H1 (cell line): ENCODE measurements at places on chromosomes 5 and 9. TPM values are rescaled to one million over a fixed set of nuclear protein-coding genes. Genes with fewer than 3 reads are reported as not detected.

- no peak for DNase-seq
These were observed 103.7 kb downstream of the ATPSCKMT start for GRCh38 chr5:10145923-10146401.

DNA sequence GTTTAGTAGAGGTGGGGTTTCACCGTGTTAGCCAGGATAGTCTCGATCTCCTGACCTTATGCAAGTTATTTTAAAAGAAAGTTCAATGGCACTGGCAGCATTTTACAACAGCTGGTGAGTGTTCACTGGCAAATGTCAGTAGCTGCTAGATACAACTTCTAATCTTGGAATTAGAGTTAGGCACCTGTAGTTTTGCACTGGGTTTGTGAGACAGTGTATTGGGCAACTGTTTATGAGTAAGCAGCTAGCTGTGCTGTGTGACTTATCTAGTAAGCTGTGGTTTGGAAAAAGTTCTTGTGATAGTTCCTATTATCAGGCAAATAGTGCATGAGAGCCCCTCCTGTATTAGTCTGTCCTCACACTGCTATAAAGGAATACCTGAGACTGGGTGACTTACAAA lies 61.5 kb downstream of the UBE2QL1 start:
- DNase-seq = no peak

GRCh38 chr9:94929369-94929756 lies 202.9 kb downstream of the AOPEP start:
- DNase-seq = no peak

DNA sequence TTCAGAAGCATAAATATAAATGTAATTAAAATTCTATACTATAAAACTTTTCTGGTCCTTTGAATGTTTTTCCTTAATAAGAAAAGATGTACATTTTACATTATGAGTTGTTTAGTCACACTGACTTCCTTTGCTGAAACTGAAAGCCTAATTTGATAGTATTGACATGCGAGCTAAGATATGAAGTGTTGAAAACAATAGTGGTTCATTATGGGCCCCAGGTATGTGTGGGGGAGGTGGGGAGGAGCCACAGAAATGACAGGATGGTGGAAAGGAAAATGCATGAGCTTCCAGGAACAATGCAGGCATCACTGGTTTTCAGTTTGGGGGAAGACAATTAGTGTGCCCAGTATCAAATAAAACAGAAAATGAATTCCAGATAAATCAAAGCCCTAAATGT lies 35.4 kb upstream of the RLN1 start:
- no peak for DNase-seq

DNA sequence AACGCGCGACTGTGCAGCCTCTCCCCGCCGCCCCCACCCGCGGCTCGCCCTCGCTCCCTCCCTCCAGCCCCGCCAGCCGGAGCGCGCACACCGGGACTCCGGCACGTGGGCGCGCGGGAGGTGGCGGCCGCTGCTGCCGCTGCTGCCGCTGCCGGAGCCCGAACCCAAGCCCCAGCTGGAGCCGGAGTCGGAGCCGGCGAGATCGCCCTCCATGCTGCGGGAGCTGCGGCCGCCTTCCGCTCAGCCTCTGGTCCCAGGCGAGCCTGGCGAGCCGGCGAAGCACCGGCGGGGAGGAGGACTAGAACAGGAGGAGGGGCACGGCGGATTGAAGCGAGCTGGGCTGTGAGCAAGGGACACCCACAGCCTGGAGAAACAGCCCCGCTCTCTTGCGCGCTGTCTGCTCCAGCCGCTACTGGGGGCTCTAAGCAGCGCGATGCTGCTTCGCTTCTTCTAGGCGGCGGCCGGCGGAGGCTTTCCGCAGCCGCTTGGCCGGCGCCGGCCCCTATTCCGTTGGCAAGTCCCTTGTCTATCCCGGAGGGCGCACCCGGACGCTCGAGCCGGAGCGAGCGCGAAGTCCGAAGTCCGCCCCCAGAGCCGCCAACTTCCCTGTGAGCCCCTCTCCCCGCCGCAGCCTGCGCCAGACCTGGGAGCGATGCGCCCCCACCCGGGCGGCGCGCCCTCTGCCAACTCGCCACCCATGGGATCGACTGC lies 598.7 kb upstream of the SGCD start:
- DNase-seq = no peak

- no peak for DNase-seq
These were observed 1.5 kb upstream of the SLC23A1 start for GRCh38 chr5:139384591-139385051.

DNA sequence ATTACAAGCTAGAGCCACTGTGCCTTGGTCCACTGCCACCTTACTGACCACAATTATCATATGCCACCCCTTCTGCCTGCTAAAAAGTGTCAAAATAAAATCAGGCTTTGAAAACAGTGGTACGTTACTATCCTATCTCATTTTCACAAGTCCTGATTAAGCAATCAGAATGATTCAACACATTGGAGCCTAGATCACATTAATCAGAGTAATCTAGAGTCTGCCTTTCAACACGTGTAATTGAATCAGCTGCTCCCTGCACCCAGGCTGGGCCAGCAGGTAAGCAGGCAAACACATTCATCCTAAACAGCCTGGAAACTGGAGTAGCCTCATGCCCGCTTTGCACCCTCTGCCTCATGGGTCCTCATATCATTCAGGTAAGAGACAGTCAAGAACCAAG lies 186.2 kb downstream of the DCP2 start:
- no peak for DNase-seq

- no peak for DNase-seq
These were observed 3.3 kb upstream of the CXXC5 start for GRCh38 chr5:139644646-139645429.

DNA sequence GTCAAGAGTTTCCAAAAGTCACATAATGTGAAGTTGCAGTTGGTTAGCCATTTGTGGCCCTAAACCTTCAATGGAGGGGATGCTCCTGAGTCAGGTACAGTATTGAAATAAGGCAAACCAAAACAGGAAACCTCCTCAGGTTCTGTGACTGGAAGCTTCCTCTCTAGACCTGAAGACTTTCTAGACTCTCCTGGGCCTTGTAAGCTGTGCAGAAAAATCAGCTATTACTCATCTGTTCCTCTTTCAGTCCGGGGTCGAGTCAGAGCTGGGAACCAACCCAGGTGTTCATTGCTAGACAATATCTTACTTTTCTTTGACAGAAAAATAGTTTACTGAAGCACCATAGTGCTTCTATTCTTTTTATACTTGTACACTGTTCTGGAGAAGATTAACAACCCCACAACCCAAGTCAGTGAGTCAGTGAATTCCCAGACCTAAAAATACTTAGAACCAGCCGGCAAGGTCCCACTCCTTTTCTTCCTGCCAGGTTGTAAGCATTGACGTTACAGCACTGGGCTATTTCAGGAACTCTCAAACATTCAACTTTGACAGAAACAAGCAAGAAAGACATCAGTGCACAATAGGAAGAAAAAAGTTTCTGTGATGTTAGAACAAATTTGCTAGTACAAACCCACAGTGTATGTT lies 47.3 kb downstream of the FSTL4 start:
- DNase-seq = no peak

DNA sequence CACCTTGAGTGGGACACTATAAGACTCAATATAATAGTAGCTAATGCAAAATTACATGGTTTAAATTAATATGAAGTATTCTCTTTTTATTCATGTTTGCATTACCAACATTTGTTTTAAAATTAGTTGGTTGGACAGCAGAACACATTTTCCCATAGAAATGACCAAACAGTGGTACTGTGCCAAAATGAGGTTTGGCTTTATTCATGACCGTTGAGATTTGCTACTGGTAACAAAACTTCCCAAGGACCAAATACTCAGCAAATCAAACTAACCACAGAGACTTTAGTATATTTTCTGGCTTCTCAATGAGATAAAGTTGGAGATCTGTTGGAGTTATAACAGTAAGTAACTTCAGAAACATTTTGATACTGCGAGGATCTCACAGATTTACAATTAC lies 637.8 kb upstream of the MEF2C start:
- DNase-seq = no peak

DNA sequence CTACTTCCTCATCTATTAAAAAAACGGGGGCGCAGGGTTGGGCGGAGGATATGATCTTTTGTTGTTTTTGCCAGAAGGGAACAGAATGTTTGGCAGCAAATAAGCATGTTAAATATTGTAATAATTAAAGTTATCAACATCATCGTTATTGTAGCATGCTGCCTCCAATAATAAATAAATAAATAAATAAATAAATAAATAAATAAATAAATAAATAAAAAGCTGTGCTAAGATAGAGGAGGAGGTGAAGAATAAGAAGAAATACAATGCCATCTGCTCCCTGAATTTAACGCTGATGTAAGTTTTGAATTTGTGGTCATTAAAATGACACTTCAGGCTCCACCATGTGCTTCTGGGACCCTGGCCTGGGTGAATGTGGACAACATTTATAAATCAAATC lies 508.0 kb upstream of the TNC start:
- DNase-seq = no peak

- DNase-seq = no peak
These were observed 289.5 kb upstream of the MPDZ start for GRCh38 chr9:13568841-13569601.

DNA sequence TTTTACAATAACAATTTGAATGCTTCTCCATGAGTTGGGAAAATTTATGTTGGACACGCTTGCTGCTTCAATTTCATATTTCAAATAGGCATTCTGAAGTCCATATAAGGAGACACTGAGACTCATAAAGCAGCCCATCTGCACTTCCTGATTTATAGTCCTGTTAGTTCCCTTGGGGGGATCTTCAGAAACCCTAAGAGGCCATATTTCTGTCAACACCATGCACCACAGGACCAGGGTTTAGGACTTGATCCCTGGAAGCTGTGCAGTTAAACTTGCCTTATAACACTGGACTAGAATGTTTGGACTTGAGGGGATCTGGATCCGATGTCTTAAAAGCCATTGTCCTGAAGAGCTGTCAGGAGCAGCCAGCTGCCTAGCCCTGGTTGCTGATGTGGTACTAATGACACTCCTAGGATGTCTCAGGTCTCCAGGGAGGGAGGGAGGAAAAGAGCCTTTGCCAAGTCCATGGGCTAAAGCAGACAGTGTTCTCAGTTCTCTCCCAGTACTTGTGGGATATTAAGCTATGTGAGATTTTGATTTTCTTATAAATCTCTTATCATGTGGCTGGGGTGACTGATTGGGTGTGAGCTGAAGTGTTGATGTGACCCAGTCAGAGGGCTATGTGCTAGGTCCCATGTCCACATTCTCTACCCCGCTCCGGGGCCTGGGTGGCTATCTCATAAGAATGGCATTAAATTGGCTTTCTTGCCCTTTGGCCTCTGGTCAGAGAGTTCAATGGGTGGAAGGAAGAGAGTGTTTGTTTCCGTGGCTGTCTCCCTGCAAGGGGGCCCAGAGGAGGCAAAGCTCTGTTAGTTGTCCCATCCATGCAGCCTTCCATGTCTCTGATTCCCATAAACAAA lies 399.8 kb downstream of the OSTF1 start:
- DNase-seq = no peak

GRCh38 chr5:93623153-93623552 lies 40.1 kb downstream of the NR2F1 start:
- DNase-seq = no peak

- DNase-seq = no peak
These were observed 109.0 kb downstream of the FAM174A start for GRCh38 chr5:100644185-100644584.

DNA sequence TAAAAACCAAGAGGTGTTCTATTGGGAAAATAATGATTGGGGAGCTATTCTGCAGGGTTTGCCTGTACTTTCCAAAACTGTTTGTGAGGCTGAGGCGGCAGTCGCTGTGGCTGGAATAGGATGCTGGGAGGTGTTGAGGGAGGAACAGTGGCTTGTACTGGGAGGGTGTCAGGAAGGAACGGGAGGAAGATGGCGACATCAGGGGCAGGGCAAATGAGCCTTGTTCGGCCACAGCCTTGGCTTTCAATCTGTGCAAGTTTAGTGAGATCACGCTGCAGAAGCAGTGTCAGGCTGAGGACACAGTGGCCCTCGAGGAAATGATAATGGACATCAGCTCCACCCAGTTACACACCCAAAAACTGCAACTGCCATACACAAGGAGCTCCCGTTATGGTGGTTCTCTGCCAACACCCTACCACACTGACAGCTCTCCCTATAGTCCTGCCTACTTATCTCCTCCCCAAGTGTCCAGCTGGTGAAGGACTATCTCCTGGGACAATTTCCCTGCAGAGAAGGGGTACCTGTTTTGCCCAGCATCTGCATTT lies 27.3 kb downstream of the KIF2A start:
- DNase-seq = no peak

DNA sequence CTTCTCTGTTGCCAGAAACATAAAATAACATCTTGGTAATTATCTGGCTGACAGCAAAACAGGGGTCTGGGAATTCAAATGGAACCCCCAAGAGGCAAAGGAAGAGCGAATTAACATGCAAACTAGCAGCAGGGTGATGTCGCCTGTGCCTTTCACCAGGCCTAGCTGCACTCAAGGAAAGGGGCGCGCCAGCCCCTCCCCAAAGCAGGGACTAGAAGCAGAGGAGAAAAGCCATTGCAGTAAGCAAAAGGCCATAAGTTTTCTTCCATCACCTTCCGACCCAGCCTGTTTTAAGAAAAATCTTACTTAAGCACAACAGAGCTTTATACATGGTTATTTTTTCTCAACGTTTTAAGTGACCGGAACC lies 539 bp downstream of the POC5 start:
- DNase-seq = no peak

DNA sequence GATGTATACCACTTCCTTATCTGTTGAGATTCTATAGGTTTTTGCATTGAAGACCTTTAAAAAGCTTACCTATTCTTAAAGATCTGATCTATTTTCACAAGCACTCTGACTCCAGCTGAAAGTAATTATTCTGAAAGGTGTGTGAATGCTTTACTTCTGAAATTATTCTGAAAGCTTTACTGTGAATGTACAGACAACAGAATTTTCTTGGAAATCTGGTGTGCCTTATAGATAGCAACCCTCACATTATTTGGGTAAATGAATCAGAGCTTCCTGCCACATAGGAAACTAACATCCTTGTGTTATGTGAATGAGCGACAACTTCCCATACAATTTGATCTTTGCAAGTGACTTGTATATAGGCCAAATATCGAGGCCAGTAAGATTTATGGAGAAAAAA lies 6.5 kb downstream of the CDO1 start:
- DNase-seq = no peak

- no peak for DNase-seq
These were observed 11.0 kb downstream of the TRIO start for GRCh38 chr5:14153932-14154731.

DNA sequence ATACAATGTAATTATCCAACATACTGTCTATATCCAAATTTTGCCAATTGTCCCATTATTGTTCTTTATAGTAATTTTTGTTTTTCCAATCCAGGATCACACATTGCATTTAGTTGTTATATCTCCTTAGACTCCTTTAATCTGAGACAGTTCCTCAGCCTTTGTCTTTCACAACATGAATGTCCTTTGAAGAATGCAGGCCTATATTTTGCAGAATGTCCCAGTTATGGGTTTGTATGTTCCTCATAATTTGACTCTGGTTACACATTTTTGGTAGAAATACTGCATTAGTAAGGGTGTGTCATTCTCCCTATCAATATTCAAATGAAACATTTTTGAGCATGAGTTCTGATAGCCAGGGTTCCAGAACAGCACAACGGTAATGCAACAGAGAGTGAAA lies 6.7 kb downstream of the CD180 start:
- DNase-seq = no peak

Gene ADAMTS6
- 1.7 and 2.4 TPM in 2 replicates for total RNA-seq

Gene FAM78A
- 3.1 and 3.5 TPM in 2 replicates for total RNA-seq

Gene ASPN
- total RNA-seq = not detected in 2 replicates

Gene PLPP1
- total RNA-seq = 43.7 and 47.2 TPM in 2 replicates

Gene ECM2
- total RNA-seq = not detected in 2 replicates
